Activated CD8-positive, alpha-beta memory T cell treated with anti-CD3 and anti-CD28 coated beads for 48 hours (primary cell): ENCODE measurements at places on chromosomes 4 and X.

GRCh38 chr4:15198070-15198727 lies 195.9 kb downstream of the CPEB2 start:
- no peak for DNase-seq

DNA sequence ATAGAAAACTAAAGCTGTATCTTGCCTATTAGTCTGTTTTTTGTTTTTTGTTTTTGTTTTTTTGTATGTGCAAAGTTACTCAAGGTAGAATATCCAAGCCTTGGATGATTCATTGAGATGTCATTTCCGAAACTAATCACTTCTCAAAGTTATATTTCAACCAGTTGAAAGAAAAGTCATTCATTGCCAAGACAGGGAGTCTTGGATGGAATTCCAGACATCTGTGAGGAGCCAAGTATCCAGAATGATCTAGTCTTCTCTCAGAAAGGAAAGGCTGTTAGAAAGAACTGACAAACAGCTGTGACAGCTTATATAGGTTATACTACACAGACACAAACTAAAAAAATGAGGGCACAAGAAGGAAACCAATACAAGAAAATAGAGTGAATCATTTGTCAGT lies 141.1 kb upstream of the NDST3 start:
- DNase-seq: no peak

DNA sequence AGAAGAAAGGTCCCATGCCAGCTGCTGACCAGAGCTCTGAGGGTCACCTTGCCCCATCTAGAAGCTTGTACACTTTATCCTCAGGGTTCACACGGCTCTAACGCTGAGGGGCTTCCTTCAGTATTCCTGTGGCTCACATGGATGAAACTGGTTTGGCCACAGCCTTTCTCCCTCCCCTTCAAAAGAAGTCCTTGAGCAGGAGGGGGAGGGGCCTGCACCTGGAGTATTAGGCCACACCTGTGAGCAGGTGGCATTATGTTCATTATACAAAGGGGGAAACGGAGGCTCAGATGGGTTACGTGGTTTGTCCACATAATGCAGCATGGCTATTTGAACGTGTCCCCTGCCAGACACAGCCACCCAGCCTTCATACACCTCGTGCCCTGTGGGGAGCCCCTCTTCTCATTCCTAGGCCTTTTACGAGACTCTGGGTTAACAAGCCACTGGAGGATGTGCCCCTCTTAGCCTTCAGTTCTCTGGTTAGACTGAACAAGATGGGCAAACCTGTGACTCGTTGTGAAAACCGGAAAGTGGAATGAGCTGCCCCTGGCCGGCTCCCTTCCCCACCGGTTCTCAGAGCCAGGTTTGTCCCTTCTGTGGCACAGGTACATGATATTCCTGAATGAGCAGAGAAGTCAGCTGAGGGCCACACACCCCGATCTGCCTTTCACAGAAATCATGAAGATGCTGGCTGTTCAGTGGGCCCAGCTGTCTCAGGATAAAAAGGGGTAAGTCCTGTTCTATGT lies 27.2 kb upstream of the JAKMIP1 start:
- DNase-seq: no peak

DNA sequence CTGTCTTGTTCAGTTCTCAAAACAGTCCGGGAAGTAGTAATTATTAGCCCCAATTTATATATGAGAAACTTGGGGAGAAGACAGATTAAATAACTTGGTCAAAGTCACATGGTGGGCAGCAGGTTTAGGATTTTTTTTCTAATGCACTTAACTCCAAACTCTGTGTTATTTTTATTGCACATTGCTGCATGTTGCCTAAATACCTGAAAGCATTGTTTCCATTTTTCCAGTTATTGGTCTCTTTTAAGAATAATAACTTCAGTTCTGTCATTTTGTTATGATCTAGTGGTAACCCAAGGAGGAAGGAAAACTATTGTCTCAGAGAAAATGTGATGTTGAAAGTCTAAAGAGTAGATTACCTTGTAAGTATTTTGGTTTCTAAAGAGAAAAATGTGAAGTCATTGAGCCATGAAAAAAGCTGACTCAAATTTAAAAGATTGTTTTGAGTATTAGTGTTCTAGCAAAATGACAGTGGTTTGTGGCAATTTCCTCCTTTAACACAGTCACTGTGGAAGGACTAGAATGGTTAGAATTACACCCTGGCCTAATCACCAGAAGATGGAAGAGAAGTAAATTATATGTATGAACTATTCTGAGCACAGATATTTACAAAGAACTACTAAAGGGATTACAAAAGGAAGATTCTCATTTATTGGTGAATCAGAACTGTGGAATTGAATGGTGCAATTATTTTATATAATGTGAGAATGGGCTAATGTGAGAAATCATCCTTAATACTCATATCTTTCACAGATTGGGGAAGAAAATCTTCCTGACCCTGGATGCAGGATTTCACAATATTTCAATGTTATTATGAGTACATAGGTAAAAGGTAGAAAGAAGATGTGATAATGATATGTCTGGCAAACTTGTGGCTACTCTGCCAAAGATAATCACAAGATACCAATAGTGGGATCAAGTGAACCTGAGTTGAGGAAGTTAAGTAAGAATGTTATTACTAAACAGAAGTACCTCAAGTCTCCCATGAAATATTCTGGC lies 21.7 kb upstream of the CXCL8 start:
- no peak for DNase-seq

DNA sequence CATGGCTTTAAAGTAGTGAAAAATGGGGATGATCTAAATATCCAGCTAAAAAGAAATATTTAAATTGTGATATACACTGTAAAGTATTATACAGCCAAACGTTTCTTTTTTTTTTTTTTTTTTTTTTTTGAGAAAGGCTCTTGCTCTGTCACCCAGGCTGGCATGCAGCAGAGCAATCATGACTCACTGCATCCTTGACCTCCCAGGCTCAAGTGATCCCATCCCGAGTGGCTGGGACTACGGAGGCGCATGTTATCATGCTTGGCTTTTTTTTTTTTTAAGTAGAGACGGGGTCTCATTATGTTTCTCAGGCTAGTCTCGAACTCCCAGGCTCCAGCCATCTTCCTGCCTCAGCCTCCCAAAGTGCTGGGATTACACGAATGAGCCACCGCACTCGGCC lies 17.1 kb downstream of the SMIM14 start:
- no peak for DNase-seq

GRCh38 chr4:40246011-40246900 lies 49.4 kb downstream of the RHOH start:
- no peak for DNase-seq

GRCh38 chrX:2584251-2585157 lies 83.7 kb upstream of the DHRSX start:
- no peak for DNase-seq

DNA sequence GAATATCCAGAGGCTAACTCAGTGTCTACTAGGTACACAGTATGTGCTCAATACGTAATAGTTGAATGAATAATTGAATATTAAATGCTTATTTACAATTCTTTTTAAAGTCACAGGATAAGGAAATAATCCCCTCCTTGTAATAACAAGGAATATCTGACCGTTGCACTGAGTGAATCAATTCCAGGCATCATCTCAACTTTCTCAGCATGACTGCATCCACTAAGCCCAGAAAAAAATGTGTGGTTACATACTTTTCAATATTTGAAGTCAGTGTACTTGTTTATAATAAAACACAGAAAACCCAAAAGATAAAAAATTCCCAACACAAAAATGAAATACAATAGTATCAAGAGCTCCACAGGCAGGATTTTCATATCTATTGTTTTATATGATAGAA lies 105.4 kb downstream of the TMEM144 start:
- DNase-seq: no peak

DNA sequence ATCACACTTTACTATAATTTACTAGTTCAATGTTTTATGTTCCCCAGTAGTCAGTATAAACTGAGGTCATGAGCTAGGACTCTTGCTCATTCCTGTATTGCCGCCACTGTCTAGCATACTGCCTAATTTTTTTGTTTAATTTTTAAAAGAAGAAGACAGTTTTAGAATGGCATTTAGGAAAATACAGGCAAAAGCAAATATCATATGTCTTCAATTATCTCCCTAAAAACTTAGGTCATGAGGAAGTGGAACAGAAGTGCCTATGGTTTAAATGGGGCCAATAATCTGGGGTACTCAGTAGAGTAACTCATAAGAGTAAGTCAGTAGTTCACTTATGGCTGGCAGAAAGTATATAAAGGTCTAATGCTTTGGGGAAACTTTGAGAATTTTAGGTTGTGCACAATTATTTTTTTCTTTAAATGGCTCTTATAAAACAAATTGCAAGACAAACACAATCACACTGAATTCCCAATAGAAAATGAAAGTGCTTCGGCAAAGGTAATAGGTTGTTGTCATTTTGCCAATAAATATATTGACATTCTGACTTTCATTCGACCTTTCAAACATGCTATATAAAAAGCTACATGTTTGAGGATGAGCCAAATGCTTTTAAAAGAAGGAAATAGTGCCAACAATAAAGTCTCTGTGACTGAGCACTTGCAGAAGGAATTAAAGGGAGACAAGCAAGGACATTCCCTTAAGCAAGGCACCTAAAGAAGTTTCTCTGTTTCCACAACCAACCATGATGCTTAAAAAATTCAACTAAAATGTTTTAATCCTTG lies 390.1 kb downstream of the PDGFC start:
- no peak for DNase-seq

DNA sequence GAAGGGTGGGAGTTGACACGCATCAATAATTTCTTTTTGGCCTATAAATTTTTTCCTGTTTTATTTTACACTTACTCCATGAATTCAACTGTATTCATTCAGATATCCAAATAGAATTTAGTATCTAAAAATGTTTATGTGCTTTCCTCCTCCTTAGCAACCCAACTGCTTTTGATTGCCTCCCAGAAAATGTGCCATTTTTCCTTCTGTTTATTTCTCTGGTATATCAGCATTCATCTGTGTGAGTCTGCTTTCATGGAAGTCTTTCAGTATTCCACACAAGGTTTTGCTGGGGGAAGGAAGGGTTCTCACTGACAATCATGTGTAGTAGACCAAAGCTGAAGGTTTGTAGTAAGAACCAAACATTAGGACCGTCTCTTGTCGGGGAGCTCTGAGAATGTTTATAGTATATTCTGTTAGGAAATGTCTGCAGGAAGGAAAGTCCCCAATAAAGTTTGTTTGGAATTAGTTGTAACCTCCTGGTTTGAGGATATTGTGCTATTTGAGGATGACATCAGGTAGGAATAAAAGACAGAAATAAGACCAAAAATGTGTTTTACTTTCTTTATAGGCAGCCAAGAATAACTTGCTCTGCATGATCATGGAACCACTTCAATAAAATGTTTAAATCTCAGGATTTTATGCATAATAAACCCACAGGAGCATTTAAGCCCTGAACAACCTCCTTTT lies 673.6 kb upstream of the INTU start:
- no peak for DNase-seq
